ENCODE measurements at places on chromosomes 5 and 9. TPM values are rescaled to one million over a fixed set of nuclear protein-coding genes. Genes with fewer than 3 reads are reported as not detected.

- H3K4me1 ChIP-seq, result peaks cover 20% of the 10 kb centered on the region
- peaks cover 8% of the 10 kb centered on the region for H3K36me3 ChIP-seq
- no peak for DNase-seq
- no peak overlapping the region for H3K27ac ChIP-seq
- H3K4me3 ChIP-seq, result no peak overlapping the region
Measured at GRCh38 chr5:172280929-172281328, 2.6 kb downstream of the UBTD2 start.

DNA sequence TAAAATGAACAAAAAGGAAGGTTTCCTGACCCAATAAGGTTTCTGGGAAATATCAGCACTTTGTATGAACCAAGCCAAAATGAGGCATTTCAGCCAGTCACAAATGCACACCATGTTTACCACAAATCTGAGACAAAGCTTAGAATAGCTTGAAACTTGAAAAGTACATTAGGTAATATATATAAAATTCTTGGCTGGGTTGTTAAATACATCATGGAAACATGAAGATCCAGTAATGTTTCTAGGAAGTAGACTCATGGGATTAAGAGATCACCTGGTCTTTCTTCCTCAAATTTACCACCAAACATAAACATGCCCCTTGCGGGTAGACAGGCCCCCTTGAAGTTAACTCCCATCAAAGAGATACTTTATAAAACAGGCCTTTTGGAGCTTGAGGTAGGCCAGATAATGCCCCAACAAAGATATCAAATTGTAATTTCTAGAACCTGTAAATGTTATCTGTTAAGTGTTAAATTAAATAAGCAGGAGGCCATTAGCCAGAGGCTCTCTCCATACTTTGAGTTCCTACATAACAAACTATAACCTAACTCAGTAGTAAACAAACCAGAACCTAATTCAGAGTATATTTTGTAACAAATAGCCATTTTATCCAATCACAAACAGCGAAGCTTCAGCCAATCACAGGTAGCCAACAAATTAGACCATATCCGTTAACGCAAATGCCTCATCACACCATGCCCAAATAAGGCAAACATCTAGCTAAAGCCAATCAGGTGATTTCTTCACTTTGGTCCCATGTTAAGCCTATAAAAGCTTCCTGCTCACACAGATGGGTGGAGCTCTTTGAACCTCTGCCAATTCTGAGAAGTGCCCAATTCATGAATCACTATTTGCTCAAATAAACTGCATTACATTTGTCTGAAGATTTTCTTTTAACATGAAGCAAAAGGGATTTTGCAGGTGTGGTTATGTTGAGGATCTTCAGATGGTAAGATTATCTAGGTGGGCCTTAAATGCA is 127.9 kb upstream of the TARS1 start:
- no peaks in the 10 kb centered on the region for H3K27me3 ChIP-seq
- H3K4me1 ChIP-seq, result no peaks in the 10 kb centered on the region
- no peak overlapping the region for H3K4me3 ChIP-seq
- H3K27ac ChIP-seq, result no peak overlapping the region
- DNase-seq, result no peak

DNA sequence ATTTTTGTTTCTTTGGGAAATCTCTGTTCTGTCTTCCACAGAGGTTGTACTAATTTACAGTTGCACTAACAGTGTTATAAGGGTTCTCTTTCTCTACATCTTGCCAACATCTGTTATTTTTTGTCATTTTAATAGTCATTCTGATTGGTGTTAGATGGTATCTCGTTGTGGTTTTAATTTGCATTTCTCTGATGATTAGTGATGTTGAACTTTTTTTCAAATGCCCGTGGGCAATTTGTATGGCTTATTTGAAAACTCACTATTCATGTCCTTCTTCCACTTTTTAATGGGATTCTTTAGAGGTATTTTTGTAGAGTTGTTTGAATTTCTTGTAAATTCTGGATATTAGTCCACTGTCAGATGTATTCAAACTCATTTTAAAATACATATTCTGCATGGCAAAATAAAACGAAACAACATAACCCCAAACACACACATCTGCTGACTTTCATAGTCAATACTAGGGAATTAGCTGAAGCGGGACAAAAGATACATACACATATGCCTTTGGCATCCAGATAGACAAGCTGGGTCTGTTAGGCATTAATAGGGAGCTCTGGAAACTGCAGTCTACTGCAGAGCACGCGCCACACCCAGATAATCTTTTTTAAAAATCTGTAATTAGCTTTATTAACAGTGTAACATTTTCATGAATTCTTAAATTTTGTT is 5.8 kb upstream of the SPATA31C2 start:
- H3K36me3 ChIP-seq, result no peaks in the 10 kb centered on the region
- H3K4me3 ChIP-seq, result no peak overlapping the region
- DNase-seq, result no peak
- no peak overlapping the region for H3K27ac ChIP-seq
- H3K27me3 ChIP-seq, result peaks cover 4% of the 10 kb centered on the region
- H3K4me1 ChIP-seq, result no peaks in the 10 kb centered on the region

- peaks cover 10% of the 10 kb centered on the region for H3K27me3 ChIP-seq
- H3K36me3 ChIP-seq, result no peaks in the 10 kb centered on the region
- no peak for DNase-seq
- no peaks in the 10 kb centered on the region for H3K4me1 ChIP-seq
Measured at GRCh38 chr9:85013703-85014102, 344.2 kb downstream of the NTRK2 start.

GRCh38 chr5:34005211-34005610 is 2.6 kb downstream of the AMACR start:
- H3K36me3 ChIP-seq, result peaks cover 19% of the 10 kb centered on the region
- no peak overlapping the region for H3K4me3 ChIP-seq
- H3K4me1 ChIP-seq, result peaks cover 29% of the 10 kb centered on the region
- H3K27me3 ChIP-seq, result peaks cover 7% of the 10 kb centered on the region
- no peak for DNase-seq

DNA sequence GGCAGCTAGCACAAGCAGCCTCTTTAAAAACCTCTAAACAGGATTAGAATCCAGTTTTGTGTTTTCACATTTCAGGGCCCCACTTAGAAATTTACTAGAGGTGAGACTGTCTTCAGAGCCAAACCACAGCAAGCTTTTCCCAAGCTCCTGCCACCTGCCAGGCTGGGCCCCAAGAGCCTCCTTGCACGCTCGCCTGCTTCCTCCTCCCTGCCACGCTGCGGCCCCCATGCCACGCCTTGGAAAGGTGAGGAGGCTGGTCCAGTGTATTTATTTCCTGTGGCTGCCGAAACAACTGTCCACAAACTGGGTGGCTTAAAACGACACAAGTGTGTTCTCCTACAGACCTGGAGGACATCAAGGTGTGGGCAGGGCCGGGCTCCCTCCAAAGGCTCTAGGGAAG is 43.4 kb downstream of the NKX2-5 start:
- H3K4me1 ChIP-seq, result no peaks in the 10 kb centered on the region

DNA sequence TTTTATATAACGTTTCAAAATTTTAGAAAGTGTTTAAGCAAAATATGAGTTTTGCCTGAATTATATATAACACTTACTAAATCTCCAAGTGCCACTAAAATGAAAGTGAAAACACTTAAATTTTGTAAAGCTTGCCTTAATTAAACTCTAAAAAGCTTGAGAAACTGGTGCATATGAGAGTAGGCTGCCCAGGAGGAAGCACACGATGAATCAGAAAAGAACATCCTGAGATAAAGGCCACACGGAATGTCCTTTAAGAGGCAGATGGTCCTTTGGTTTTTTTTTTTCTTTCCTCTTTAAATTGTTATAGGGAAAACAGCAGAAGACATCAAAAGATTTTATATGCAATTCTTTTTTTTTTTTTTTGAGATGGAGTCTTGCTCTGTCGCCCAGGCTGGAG is 60.3 kb downstream of the HABP4 start:
- no peaks in the 10 kb centered on the region for H3K27me3 ChIP-seq
- no peak for DNase-seq
- H3K4me1 ChIP-seq, result no peaks in the 10 kb centered on the region

DNA sequence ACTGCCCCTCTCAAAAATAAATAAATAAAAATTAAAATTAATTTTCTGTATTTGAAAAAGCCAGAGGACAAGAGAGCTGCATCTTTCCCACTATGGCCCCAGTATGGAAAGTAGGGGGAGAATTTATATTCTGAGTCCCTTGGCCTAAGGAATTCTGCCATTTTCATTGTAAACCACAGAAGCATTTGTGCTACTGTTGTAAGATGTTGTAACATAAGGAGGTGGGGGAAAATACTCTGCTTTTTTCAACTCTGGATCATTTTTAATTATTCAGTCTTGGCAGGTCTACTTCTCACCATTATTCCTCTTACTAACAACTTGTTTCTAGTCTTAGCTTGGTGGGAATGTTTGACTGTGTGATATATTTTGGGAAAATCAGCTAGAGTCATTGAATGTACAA is 52.3 kb upstream of the APC start:
- H3K4me1 ChIP-seq, result no peaks in the 10 kb centered on the region
- no peak overlapping the region for H3K4me3 ChIP-seq
- peaks cover 4% of the 10 kb centered on the region for H3K27me3 ChIP-seq
- H3K36me3 ChIP-seq, result no peaks in the 10 kb centered on the region

DNA sequence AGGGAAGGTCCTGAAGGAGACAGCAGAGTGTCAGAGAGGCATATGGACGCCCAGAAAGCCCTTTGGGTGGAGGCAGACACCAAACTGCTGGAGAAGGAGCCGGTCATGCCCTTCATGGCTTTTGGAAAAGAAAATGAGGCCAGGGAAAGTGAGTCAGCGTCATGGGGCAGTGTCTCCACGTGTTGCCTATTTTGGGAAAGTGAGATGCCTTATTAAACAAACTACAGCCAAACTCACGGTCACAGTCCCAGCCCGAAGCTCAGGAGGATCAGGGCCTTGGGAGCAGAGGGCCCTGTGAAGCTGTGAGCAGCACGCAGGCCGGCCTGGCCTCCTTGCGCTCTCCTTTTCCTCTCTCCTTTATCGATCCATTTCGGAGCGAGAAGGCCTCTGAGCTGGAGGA is 25.0 kb downstream of the RGS3 start:
- H3K36me3 ChIP-seq, result no peaks in the 10 kb centered on the region
- no peak overlapping the region for H3K27ac ChIP-seq
- H3K27me3 ChIP-seq, result peaks cover 4% of the 10 kb centered on the region
- no peak for DNase-seq
- H3K4me1 ChIP-seq, result peaks cover 6% of the 10 kb centered on the region

- peaks cover 6% of the 10 kb centered on the region for H3K36me3 ChIP-seq
- peaks cover 6% of the 10 kb centered on the region for H3K4me1 ChIP-seq
- no peak overlapping the region for H3K27ac ChIP-seq
- no peaks in the 10 kb centered on the region for H3K27me3 ChIP-seq
- no peak overlapping the region for H3K4me3 ChIP-seq
Measured at GRCh38 chr5:54115735-54116403, 194.5 kb downstream of the ARL15 start.

GRCh38 chr9:110161940-110162339 is 46.0 kb downstream of the C9orf152 start:
- H3K27ac ChIP-seq, result peak overlapping the region; percentile 33
- DNase-seq, result no peak
- H3K27me3 ChIP-seq, result peaks cover 6% of the 10 kb centered on the region

DNA sequence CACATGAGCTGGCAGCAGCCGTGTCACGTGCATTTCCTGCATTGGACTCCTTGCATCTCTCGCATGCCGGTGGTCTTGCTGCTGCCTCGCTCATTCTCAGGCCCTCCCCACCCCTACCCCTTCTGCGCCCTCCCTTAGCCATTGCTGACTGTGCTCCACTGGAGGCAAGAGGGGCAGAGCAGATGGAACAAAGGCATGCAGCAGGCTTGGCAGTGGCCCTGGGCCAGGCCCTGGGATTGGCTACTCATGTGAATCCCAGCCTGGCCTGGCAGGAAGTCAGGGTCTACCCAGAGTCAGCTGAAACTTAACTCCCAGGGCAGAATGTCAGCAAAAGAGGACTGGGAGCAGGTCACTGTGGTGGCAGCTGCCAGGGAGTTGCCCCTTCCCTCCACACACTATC is 62.3 kb downstream of the TSTD2 start:
- H3K4me3 ChIP-seq, result no peak overlapping the region
- H3K27ac ChIP-seq, result no peak overlapping the region
- H3K4me1 ChIP-seq, result peaks cover 17% of the 10 kb centered on the region
- H3K27me3 ChIP-seq, result peaks cover 5% of the 10 kb centered on the region

GRCh38 chr5:111095982-111096381 is 3.8 kb downstream of the WDR36 start:
- DNase-seq, result no peak
- no peak overlapping the region for H3K27ac ChIP-seq
- peaks cover 39% of the 10 kb centered on the region for H3K4me1 ChIP-seq
- peaks cover 13% of the 10 kb centered on the region for H3K36me3 ChIP-seq

- H3K27ac ChIP-seq, result no peak overlapping the region
- no peak overlapping the region for H3K4me3 ChIP-seq
- no peaks in the 10 kb centered on the region for H3K4me1 ChIP-seq
- H3K36me3 ChIP-seq, result no peaks in the 10 kb centered on the region
- no peak for DNase-seq
Measured at GRCh38 chr9:76868897-76869296, 37.0 kb downstream of the PRUNE2 start.

DNA sequence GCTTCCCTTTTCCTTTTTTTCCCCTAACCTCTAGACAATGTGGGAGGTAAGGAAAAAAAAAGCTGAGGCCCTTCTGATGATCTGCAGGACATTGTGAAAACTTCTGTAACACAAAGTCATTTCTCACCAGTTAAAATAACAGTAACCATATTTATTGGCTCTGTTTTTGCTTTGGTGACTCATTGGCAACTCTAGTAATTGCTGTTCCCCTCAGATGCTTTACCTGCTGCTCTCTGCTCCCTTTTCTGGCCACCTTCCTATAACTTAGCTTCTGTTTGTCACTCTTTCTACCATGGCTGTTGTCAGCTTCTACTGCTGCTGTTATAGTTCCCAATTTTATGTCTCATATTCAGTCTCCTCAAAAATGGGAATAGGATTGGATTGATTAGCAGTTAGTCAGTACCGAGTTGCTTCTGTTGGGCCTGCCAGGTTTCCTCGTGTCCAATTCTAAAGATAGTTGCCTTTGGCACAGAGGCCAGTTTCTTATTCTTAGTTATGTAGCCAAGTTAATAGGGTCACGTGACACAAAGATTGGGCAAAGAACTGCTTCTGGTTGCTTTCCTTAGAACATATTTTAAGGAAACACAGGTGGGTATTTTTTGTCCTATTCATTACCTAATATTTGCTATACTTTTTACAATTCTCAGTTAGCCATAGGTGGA is 16.8 kb downstream of the SCAMP1 start:
- H3K27me3 ChIP-seq, result no peaks in the 10 kb centered on the region
- H3K4me3 ChIP-seq, result no peak overlapping the region
- H3K27ac ChIP-seq, result no peak overlapping the region
- DNase-seq, result no peak
- H3K36me3 ChIP-seq, result peaks cover 6% of the 10 kb centered on the region

- H3K4me3 ChIP-seq, result no peak overlapping the region
- H3K27me3 ChIP-seq, result peaks cover 6% of the 10 kb centered on the region
- H3K27ac ChIP-seq, result no peak overlapping the region
- no peaks in the 10 kb centered on the region for H3K36me3 ChIP-seq
- H3K4me1 ChIP-seq, result no peaks in the 10 kb centered on the region
Measured at GRCh38 chr5:149646564-149646963, 65.3 kb downstream of the ARHGEF37 start.

DNA sequence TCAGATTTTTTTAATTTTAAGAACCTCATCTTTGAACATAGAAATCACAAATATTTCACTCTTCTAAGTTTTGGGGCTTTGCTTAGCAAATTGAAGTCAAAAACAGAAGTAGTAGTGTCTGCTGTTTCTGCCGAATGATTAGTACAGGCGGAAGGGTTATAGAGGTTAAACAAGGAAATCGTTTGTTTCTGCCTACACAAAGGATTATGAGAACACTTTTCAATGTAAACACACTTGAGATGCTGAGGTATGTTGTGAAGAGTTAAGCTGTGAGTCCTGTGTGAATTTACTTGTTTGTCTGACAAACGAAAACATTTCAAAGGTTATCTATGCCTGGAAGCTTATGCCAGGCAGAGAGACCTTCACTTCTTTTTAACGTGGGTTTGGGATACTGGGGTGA is 224.8 kb downstream of the CETN3 start:
- DNase-seq, result no peak
- H3K27ac ChIP-seq, result no peak overlapping the region
- no peak overlapping the region for H3K4me3 ChIP-seq
- H3K27me3 ChIP-seq, result no peaks in the 10 kb centered on the region

Gene CAVIN4
- polyA plus RNA-seq, result not detected

Gene PRRT1B
- not detected for polyA plus RNA-seq

Gene CAAP1
- polyA plus RNA-seq, result 16.7 TPM
